ENCODE measurements at places on chromosomes 3 and 15.

DNA sequence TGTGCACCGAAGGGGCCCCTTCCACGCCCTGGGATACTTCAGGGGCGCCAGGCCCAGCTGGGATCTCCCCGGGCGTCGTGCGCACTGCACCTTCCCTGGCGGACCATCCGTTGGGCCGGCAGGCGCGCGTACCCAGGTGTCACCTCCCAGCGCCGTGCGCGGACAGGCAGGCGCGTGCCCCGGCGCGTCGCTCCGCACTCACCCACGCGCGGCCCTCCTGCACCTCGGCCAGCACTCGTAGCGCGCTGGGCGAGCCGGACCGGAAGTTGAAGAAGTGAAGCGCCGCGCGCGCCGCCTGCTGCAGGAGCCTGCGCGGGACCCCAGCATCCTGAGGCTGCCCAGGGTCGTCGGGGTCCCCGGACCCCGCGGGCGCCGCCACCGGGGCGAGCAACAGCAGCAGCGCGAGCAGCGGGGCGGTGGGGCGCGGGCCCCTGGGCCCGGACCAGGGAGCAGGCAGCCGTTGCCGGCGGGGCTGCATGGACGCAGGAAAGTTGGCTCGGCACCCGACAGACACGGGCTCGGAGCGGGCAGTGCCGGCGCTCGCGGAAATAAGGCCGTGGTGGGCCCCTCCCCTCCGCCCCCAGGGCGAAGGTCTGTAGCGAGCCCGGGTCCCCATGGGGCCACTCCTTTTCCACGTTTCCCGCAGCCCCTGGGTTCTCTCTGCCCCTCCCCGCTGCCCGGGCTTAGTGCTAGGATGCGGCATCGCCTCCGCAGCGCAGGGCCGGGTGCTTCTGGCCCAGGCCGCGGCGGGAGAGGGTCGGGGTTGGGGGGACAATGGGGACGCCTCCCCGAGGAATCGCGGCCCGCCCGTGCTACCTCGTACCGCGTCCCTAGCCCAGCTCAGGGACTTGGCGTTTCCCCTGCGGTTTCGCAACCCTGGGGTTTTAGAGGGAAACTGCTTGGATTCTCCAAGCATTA lies at the start of gene RARRES1:
RARRES1 (minus strand) TSS at position 520 of the 918 bp plus-strand sequence; CDS start at position 478, 42 bp downstream.
- DNase-seq: no peak

GRCh38 chr15:48652510-48653076 lies 7.1 kb upstream of the FBN1 start:
- no peak for DNase-seq

- no peak for DNase-seq
These were observed 67.8 kb downstream of the WNT7A start for GRCh38 chr3:13812034-13812471.

- no peak for DNase-seq
These were observed 751.0 kb downstream of the ROBO1 start for GRCh38 chr3:79016587-79017376.

- no peak for DNase-seq
These were observed 6.1 kb downstream of the CP start for GRCh38 chr3:149215515-149215914.

DNA sequence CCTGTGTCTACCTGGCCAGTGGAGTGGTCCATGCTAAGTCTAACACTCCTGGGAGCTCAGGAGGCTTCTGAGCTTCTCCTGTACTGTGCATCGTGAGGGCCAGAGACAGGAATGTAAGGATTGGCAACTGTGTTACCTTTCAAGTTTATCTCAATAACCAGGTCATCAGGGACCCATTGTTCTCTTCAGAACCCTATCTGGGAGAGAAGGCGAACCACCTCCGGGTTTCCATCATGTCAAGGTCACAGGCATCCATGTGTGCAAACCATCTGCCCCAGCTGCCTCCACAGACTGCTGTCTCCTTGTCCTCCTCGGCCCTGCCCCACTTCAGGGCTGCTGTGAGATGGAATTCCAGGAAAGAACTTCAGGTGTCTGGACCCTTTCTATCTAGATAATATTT lies 5.9 kb downstream of the ANKRD63 start:
- DNase-seq: no peak

- no peak for DNase-seq
These were observed 412.0 kb downstream of the CNTN4 start for GRCh38 chr3:2510591-2511145.

GRCh38 chr3:32280262-32280910 lies 41.9 kb downstream of the CMTM8 start:
- no peak for DNase-seq

GRCh38 chr3:65130782-65131181 lies 443.0 kb upstream of the ADAMTS9 start:
- DNase-seq: no peak

DNA sequence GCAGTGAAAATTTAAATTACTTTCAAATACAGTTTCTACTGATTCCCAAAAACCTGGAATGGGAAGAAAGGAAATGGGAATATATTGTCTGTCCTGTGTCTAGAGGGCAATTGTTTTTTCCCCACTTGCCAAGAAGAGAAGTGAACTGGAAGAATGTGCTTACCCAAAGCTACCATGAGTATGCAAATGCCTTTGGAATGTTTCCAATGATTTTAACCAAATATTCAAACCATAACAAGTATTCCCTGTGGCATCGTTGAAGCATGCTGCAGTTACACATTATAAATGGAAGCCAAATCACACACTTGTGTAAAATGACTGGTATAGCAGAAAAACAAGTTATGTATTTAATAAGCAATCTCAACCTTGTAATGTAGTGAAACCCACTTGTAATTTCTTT lies 368.2 kb downstream of the GBE1 start:
- no peak for DNase-seq

GRCh38 chr15:24857763-24858162 lies 97.0 kb upstream of the SNRPN start:
- DNase-seq: no peak

DNA sequence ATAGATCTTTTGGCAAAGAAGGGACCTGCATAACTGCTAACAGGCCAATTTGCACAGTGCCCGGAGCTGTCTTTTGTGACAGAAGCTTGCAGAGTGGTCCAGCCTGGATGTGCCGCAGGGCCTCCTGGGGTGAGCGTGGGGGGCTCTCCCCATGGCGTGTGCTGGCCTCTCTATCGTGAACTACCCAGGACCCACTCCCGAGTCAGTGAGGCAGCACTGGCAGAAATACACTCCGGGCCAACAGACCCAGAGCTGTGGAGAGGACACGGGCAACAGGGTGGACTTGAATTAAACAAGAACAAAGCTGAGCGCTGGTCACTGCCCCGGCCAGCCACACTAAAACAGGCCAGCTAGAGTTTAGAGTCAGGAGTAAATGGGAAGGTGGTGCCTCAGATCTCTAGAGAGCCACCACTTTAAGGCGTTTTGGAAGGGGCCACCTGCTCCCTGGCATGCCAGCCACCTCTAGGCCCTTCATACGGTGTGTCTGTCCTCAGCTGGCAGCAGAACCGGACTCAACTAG lies 152.1 kb downstream of the KLF13 start:
- DNase-seq: no peak

DNA sequence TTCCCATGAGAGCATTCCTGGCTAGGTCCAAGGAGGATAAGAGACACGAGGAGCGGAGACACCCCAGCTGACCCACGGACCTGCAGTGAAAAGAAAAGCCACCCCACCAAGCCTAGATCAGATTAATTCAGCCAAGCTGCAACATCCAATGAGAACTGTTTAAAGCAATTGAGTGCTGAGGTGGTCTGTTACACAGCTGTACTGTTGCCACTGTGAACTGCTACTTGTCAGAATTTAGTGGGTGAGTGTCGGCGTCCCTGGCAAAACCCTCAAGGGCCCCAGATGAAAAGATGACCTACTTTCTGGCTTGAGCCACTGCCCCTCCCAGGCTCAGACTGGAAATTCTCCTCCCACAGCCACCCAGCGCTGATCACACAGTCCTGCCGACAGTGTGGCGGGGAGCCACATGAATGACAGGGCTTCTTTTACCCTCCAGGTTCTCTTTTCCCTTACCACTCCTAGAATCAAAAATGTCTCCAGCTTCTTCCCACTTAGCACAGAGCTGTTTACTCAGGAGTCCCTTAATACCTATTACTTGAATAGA lies 26.4 kb upstream of the KBTBD12 start:
- DNase-seq: no peak

GRCh38 chr3:111577798-111578685 lies 17.1 kb downstream of the ZBED2 start:
- DNase-seq: peak; percentile 50

DNA sequence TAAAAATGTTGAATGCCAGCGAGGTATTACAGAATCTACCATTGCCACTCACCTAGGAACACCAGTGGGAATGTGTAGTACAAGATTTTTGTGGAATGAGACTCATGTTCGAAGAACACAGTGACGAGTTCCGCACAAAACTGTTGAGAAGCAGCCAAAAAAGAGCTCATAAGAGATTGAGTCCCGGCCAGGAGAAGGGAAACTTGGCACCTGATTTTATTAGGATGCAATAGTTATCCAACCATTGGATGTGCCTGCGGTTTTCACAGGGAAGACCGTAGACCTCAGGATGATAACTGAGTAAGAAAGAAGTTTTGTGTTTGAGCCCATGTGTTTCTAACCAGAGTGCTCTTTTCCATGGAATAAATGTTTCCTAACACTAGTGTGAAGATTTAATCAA lies 88.9 kb downstream of the PTPRG start:
- peak; percentile 95 for DNase-seq

DNA sequence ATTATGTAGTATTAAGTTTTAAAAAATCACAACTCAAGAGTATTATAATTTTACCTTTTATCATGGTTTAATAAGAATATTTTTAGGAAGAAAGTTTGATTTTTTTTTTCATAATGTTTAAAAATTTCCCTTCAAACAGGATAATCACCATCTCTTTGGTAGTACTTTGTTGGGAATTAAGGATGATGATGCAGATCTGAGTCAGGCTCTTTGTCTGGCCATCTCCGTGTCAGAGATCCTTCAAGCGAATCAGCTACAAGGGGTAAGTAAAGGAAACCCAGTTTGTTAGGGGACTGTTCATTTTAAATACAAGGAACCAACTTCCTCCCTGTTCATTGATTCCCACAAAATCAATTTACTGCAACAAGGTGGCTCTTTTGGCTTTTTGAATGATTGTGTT lies 36.8 kb upstream of the NIT2 start:
- no peak for DNase-seq

- DNase-seq: no peak
These were observed 12.0 kb upstream of the IQSEC1 start for GRCh38 chr3:13085081-13085845.

DNA sequence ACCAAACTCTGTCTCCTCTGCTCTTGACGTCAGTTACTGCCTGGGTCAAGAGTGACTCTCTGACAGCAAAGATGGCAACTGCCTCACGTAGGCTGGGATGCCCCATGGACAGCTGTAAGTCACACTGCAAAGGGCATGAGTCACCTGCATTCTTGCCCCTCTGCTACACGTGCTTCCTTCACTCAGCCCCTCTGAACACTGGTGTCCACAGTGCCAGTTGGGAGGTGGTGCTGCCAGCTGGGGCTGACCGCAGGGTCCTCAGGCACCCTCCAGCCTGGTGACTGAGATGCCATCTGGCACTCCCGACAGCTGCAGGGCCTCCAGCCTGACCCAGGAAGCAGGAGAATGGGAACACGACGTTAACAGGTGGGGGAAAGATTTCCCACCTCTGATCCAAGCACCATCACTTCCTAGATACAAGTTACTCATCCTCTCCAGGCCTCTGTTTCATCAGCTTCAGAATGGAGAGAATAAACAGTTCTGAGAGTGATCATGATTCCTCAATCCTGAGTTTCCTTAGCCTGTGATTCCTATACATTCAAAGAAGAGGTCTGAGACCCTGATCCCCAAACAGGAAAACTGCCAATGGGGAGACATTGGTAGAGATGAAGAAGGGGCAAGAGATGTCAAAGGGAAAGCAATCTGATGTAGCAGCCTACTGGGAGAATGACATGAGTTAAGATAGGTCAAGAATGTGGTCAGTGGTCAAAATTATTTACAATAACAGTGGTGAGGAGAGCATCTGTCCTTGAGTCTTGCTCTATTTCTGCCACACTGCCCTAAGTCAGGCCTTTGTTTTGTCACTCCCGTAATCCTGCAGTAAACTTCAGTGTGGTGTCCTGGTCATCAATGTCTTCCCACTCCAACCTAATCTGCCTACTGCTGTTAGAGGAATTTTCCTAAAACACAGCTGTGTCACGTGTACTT lies 86.1 kb upstream of the BCL6 start:
- DNase-seq: no peak

DNA sequence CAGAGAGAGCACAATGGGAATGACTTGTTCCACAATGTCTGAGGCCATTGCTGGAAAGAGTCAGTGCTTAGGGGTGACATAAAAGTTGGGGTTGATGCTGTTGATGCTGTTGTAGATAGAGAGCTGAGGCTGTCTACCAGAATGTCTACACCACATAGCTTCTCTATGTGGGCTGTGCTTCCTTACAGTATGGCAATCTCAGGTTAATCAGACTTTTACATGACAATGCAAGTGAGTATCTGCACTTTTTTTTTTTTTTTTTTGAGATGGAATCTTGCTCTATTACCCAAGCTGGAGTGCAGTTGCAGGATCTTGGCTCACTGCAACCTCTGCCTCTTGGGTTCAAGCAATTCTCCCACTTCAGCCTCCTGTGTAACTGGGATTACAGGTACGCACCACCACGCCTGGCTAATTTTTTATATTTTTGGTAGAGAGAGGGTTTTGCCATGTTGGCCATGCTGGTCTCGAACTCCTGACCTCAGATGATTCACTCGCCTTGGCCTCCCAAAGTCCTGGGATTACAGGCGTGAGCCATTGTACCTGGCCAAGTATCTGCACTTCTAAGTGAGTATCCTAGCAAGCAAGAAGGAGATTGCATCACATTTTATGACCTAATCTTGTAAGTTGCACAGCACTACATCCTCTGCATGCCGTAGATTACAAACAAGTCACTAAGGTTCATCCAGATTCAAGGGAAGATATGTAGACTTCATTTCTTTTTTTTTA lies 28.7 kb downstream of the DLEC1 start:
- no peak for DNase-seq

DNA sequence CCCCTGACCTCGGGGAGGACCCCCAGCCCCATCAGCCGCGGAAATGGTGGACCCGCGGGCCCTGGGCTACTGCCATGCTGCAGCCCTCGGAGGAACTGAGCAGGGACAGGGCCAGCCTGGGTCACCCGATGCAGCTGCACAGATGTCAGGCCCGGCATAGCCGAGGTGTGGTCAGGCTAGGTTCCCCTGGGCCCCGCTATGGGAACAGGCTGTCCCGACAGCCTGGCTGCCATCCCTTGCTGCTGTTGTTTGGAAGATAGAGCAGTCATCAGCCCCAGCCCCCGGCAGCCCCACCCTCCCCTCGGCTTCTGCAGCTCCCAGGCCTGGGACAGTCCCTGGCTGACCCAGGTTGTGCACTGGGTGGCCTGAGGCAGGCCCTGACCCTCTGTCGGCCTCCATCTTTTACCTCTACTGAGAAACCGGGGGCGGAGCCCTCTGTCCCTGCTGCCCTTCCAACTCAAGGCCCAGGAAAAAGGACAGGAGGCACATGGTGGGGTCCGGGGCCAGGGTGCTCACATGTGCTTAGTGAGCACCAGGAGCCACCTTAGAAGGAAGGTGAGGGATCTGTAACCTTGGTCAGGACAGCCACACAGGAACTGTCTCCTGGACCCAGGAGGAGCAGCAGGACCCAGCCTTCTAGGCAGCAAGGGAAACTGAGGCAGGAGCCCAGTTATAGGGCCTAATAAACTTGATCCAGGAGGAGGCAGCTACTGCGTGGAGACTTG lies 31.5 kb upstream of the FBLN2 start:
- no peak for DNase-seq

- peak; percentile 64 for DNase-seq
These were observed 343.2 kb upstream of the ADAMTS9 start for GRCh38 chr3:65030847-65031463.

Measured in fibroblast of skin of left biceps (primary cell).